ENCODE measurements at places on chromosomes 12 and 14.

GRCh38 chr12:124679533-124680371 is 112.3 kb upstream of the NCOR2 start:
- no peak for DNase-seq

- DNase-seq = no peak
These were observed 140.5 kb downstream of the SLC16A7 start for GRCh38 chr12:59736359-59736758.

DNA sequence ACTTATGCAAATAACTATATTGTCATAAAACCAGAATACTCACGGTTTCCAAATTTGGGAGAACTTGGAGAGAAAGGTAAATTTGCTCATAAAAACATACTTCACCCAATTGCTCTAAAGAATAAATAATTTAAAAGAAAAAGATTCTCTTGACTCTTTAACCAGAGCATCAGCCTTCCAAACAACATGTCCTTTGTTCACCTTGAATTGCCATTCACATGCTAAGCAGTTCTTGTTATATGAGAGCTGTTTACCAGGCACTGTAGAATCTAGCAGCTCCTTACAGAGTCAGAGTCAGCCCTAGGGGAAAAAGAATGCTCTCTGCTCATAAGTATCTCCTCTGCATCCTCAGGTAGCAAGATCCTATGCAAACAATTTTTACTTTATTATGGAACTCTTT is 10.2 kb downstream of the SLCO1A2 start:
- DNase-seq = no peak

DNA sequence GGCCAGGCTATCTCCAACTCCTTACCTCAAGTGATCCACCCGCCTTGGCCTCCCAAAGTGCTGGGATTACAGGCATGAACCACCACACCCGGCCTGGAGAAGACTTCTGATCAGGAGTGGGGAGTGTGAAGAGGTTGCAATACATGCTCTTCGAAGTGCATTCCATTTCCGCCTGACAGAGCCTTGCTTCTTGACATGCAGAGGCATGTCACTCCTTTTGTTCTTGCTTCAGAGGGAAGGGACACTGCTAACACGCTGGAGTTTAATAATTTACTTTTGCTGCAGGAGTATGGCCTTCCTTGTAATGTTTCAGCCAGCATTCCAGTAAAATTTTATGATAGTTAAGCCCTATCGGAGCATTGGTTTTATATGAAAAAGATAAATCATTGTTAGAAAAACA is 74.9 kb downstream of the SLC25A47 start:
- no peak for DNase-seq

- no peak for DNase-seq
These were observed 170.1 kb upstream of the FKBP4 start for GRCh38 chr12:2624543-2625288.

- DNase-seq = no peak
These were observed 132.1 kb downstream of the DICER1 start for GRCh38 chr14:95025218-95025617.

GRCh38 chr12:131445184-131445774 is 265.6 kb upstream of the SFSWAP start:
- DNase-seq = no peak

DNA sequence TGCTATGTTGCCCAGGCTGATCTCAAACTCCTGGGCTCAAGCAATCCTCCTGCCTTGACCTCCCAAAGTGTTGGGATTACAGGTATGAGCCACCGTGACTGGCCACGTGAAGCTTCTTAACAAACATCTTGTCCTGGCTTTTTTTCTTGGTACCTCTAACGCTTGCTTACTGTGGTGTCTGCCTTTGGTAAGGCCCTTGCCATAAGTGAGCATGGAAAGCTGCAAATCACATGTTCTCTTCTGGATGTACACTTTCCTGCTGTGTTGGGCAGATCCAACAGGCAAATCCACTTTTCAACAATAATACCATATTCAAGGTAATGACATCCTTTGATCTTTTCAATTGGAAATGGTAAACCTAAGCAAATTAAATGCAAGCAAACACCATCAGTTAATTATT is 54.6 kb downstream of the ARF6 start:
- DNase-seq = no peak

DNA sequence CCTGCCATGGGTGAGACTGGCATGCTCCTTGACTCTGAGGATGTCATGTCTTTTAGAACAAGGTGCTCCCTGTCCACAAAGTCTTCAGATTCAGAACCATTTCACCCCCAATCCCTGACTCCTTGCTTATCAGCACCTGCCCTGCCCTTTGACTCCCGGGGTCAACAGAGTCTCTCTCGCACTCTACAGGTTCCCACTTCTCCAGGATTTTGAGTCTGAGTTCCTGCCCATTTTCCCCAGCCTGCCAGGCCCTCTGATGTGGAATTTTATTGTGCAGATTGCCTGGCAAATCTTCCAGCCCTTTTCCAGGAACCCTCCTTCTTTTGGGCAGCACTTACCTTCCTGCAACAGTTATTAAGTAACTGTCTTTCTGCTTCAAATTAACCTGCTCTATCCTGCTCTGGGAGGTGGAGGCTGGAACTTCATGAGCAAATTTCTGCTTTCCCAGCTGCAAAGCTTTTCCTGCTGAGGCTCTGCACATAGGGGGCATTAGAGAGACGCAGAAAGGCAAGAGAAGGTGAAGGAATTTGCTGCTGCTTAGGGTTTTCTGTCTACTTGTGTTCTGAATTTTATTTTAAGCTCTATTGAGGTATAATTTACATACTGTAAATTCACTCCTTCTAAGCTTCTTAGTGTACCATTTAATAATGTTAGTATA is 259.1 kb downstream of the PCNX1 start:
- peak; percentile 64 for DNase-seq

DNA sequence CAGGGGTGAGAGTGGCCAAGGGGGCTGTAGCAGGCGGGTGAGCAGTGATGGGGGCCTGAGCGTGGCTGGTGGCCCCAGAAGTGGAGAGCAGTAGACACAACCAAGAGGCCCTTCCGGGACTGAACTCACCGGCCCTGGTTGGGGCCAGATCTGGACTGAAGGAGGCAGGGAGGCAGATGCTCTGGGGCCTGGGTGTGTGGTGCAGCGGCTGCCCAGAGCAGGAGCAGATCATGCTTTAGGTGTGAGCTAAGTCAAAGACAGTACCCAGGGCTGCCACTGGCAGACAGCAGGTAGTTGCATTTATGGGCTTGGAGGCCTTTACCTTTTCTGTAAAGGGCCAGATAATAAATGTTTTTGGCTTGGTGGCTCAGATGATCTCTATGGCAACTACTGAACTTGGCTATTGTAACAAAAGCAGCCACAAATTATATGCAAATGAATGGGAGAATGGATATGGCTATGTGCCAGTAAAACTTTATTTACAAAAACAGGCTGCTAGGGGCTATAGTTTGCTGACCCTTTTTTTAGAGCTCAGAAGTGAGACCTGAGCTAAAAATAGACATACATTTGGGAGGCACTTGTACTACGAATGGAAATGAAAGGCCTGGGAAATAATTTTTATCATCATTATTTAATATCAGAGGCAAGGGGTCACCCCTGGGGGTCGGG is 25.6 kb downstream of the SETD1B start:
- no peak for DNase-seq

GRCh38 chr14:93239869-93240677 is 33.0 kb downstream of the UBR7 start:
- DNase-seq = no peak

- DNase-seq = no peak
These were observed 176.9 kb downstream of the MON2 start for GRCh38 chr12:62643486-62643885.

DNA sequence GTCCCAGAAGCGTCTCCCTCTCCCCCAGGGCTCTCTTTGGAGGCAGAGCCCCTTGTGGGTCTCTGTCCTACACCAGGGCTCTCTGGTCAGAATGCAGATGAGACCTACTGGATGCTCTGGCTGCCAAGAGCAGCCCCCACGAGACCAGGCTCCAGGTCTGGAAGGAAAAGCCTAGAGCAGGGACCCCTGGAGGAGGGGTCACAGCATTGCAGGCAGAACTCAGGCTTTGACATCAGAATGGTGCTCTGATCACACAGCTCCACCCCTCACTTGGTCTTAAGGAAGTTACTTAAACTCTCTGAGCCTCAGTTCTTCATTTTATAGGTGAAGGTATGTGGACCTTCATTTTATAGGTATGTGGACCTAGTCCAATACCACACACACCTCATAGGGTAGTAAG is 83.1 kb downstream of the ARL6IP4 start:
- no peak for DNase-seq

Data from non-pigmented ciliary epithelial cell (primary cell).